Adipocyte (in vitro differentiated cells): ENCODE measurements at places on chromosomes 16 and 17.

- peak; percentile 21 for DNase-seq
Observed at GRCh38 chr17:41360296-41360995, 9.2 kb downstream of the KRT33B start.

GRCh38 chr17:79340333-79341221, 266.0 kb downstream of the ENGASE start:
- peak; percentile 15 for DNase-seq

- no peak for DNase-seq
Observed at GRCh38 chr16:67976205-67976604, 4.1 kb downstream of the DPEP3 start.

GRCh38 chr17:64378890-64379354, 11.7 kb downstream of the PECAM1 start:
- DNase-seq = no peak

DNA sequence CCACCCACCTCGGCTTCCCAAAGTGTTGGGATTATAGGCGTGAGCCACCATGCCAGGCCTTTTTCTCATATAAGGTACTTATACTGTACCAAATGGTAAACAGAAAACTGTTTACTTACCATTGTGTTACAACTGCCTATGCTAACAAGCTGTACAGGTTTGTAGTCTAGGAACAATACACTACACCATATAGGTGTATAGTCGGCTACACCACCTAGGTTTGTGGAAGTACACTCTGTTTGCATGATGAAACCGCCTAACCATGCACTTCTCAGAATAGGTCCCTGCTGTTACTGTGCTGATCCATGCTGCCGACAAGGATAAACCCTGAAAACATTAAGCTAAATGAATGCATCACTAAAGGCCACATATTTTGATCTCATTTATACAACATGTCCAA, 18.9 kb downstream of the DNAJA2 start:
- DNase-seq = no peak

- no peak for DNase-seq
Observed at GRCh38 chr16:56715126-56715525, 14.8 kb upstream of the NUP93 start.

DNA sequence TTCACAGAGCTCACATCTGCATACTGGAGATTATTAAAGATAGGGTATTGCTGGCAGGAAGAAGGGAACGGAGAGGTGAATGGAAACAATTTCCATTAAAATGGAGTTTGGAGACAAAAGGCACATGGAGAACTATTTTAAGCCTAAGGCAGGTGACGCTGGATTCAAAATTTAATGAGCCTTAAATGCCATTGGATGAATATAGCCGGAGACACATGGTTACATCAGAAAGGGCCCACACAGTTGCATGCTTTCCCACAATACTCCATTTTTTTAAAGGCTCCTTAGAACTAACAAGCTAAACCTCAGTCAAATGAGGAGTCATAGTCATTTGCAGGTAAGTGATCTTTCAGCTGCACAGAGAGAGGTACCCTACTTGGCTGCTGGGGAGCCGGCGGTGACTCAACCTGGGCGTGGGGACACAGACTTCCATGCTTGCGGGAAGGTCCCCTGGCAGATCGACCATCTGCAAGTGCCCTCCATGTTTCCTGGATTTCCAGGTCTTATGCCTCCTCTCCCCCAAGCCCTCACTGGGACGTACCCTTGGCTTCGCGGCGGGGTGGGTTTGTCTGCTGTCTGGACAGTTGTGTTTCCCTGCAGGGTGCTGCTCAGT, 259.2 kb downstream of the CBLN1 start:
- DNase-seq = no peak

DNA sequence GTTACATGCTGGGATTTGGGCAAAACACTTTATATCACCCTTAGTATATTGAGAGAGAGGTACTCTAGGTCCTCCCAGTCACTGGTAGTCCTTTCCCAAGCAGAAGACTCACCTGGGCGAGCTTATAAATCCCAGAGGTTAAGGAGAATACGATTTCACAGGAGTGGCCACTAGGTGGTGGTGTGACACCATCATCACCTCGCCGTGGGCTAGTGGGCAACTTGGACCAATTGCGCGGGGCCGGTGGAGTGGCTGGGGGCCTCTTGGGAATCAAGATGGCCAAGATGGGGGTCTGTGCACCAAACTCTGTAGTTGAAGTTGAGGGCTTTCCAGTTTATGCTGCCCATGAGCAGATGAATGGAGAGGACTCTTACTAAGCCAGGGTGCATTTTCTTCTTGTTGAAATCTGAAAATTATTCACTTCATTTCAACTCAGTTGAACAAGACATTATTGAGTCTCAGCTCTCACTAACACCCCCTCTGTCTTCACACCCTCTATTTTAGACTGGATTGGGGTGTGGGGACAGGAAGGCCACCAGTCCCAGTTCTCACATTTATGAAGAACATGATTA, 38.2 kb upstream of the PIRT start:
- peak; percentile 48 for DNase-seq

GRCh38 chr16:68370581-68371275, 59.9 kb downstream of the PRMT7 start:
- DNase-seq = no peak

GRCh38 chr17:78766743-78767294, 15.3 kb downstream of the CYTH1 start:
- DNase-seq = no peak

DNA sequence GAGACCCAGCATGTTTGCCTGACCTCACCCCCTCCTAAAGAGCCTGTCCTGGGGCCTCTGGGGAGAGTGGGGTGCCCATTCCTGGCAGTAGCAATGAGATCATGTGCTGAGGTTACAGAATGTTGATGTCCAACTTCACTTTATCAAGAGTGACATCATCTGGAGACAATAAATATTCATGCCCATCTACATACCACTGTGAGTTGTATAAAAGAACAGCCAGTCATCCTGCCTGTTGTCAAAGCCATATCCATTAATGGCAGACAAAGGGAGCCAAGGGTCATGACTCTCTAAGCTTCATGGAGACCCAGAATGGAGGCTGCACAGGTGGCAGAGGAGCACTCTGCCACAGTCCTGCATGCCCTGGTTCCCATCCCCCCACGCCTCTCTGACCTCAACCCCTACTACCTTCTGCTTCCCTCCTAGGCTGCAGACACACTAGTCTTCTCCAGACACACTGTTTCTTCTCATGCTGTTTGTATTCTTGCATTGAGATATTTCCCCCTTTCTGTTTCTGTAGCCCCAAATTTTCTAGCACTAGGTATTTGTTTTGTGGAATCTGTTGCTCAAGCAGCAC, 27.1 kb downstream of the SHISA6 start:
- DNase-seq = no peak

GRCh38 chr17:31687505-31688126, 171.4 kb downstream of the COPRS start:
- DNase-seq = no peak

GRCh38 chr17:78865682-78866390, 25.2 kb upstream of the USP36 start:
- DNase-seq = peak; percentile 90

GRCh38 chr17:72034000-72034399, 86.8 kb upstream of the SOX9 start:
- DNase-seq = no peak

GRCh38 chr16:49491771-49492761, 118.5 kb downstream of the C16orf78 start:
- peak; percentile 54 for DNase-seq

GRCh38 chr17:81093619-81094508, 58.9 kb downstream of the BAIAP2 start:
- no peak for DNase-seq

DNA sequence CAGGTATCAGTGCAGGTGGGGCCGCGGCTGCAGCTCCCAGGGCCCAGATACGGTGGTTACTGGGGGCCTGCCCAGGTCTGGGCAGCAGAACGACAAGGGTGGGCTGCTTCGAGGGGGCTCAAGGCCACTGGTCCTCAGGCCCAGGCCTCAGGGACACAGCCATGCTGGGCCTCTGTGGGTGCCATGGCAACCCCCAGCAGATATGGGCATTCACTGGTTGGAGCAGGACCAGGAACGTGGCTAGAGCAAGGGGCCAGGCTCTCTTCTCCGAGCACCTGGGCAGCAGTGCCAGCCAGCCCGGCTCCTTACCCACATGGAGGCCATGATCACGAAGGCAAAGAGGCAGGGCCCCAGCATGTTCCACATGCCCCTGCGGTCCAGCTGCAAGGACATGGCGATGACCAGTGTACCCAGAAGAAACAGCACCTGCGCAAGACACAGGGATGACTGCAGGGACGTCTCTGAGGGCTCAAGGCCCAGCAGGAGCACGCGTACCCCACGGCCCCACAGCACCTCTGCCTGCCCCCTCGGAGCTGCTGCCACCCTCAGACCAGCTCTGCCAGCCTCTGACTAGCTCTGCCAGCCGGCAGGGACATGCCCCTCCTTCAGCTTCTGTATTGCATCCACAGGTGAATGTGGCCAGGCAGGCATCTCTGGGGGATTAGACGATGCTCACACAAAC, 2.1 kb upstream of the MRPL28 start:
- DNase-seq = no peak

GRCh38 chr16:10250137-10250828, 68.1 kb upstream of the GRIN2A start:
- no peak for DNase-seq

- DNase-seq = no peak
Observed at GRCh38 chr17:81192386-81193050, 26.5 kb upstream of the AATK start.

DNA sequence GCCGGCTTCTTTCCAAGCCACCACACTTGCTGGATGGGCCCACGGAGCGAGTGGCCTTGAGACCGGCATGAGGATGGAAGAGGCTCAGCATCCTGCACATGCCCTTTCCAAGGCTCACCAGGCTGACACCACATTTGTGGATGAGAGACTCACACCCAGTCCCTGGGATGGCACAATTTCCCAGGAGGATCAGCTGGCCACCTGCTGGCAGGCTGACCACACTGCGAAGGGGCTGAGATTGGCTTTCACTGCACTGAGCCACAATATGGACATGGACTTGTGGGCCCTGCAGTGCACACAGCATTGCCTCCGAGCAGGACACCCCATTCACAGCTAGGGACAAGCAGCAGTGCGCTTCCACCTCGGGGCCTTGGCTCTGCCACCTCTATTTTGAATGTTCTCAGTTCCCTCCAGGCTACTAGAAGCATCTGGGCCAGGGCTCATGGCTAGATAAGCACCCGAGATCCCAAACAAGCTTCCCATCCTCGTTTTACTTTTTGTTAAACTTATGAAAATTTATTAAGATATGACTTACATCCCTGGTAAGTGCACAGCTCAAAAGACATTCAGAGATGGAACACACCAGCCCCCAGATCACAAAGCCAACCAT, 25.3 kb upstream of the KSR1 start:
- peak; percentile 65 for DNase-seq

- DNase-seq = no peak
Observed at GRCh38 chr16:50604610-50605009, 56.4 kb downstream of the NKD1 start.

DNA sequence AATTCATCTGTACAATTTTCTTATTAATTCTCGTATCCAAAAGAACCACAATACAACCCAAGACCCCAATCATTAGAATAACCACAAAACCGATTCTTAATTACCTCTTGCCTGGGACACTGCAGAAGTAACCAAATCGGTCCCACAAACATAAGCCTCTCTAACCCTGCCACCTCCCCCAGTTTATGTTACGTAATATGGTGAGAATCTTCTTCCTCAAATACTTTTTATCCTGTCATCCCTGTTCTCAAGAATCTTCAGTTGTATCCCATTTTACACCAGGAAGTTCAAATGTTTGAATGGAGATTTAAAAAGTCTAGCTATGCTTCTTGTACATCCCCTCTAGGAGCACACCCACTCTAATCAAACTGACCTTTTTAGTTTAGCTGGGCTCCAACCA, 269.3 kb upstream of the TBX2 start:
- no peak for DNase-seq

- no peak for DNase-seq
Observed at GRCh38 chr16:30662449-30662848, 4.2 kb downstream of the FBRS start.

GRCh38 chr17:58336456-58337209, 8.0 kb upstream of the TSPOAP1 start:
- no peak for DNase-seq

- no peak for DNase-seq
Observed at GRCh38 chr17:78908426-78908825, 5.4 kb upstream of the CEP295NL start.

GRCh38 chr16:582218-582613, 7.7 kb upstream of the RAB40C start:
- no peak for DNase-seq

DNA sequence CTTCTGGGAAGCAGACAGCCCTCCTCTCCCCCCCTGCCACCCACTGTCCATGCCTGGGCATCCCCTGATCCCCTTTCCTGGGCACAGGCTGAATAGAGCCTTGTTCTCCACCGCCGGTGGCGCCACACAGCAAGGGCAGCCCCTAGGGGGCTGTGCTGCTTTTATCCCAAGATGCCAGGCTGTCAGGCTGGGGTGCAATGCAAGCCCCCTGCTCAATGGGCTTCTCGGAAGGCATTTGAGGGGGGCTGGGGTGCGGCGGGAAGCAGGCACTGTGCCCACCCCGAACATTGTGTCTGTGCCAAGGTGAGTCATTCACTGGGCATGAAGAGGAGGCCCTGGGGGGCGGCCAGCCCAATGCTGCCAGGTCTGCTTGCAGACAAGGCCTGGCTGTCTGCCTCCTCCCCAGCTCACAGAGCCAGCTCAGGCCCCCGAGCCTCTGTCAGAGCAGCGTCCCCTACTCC, 1.5 kb upstream of the GFAP start:
- DNase-seq = peak; percentile 66

- no peak for DNase-seq
Observed at GRCh38 chr16:88971371-88972097, 5.5 kb downstream of the CBFA2T3 start.

- DNase-seq = no peak
Observed at GRCh38 chr17:80425835-80426426, 11.0 kb downstream of the ENDOV start.

GRCh38 chr16:4319454-4320421, 3.9 kb downstream of the GLIS2 start:
- DNase-seq = peak; percentile 50

DNA sequence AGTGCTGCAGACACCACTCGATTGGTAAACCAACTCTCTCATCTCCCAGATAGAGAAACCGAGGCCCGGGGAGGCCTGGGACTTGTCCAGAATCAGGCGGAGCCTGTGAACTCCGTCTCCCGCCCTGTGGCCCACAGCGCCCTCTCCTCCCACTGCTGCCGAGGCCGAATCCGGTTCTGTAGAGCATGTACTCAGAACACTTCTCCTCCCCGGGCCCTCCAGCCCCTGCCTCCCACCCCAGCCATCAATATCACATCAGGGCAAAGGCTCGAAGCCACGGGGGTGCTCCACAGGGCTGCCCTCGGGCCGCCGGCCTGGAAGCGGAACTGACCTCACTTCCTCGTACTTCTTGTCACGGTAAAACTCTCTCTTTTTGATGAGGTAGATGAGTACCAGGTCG, 13.0 kb downstream of the EMC6 start:
- no peak for DNase-seq
